Cortex of kidney (tissue), 1 donor: ENCODE measurements at places on chromosomes 6 and 20.

GRCh38 chr20:571754-572441 lies 28.3 kb upstream of the CSNK2A1 start:
- no peak for DNase-seq

DNA sequence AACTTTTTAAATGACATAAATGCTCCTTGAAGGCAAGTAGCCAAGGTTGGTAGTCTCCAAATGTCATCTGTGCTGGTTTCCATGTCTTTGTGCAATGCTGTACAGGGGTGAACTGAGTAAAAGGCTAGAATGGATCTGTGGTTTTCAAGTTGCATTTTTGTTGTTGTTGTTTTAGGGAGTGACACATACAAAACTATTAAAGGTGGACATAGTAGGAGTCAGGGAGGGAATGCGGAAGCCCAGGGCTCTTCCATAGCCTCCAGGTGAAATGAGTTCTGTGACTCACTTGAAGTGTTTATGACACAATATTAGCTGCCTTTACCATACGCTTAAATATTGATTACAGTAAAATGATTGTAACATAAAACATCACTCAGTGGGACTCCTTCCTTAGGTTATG lies 22.5 kb upstream of the QKI start:
- DNase-seq, result no peak

- no peak for DNase-seq
These were observed 35.8 kb downstream of the RREB1 start for GRCh38 chr6:7143476-7143974.

GRCh38 chr20:62123450-62124118 lies 1.3 kb downstream of the LSM14B start:
- DNase-seq, result no peak

DNA sequence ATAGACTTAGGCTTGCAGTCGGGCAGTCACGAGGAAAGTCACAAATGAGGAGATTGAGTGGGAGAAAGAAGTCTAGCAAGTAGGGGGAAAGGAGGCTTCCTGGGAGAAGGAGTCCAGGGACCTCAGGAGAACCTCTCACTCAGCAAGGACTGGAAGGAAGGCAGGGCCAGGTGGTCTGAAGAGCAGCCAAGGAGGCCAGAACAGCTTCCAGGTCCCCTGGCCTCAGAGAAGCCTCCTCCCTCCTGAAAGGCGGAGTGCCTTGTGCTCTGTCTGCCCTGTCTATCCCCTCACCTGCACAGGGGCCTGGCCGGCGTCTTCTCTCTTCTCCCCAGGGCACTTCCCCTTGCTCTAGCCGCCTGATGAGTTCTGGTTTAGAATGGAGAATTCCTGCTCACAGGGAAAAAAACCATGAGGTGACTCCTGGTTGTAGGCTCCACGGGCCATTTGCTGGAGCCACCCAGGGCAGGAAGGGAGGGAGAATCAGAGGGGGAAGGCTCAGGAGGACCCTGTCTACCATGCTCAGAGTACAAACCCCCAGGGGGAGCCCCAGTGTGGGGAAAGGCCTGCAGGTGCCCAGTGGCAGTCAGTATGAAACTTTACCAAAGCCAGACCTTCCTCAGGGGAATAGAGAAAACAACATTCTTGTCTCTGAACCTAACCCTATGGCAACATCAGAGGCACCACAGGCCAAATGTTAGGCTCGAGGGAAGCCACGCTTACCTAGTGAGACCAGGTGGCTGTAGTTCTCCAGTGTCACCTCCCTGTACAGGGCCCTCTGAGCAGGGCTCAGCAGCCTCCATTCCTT lies 11.2 kb downstream of the ZNF337 start:
- DNase-seq, result no peak
